ENCODE measurements at places on chromosomes 6 and 20. TPM values are rescaled to one million over a fixed set of nuclear protein-coding genes. Genes with fewer than 3 reads are reported as not detected.

DNA sequence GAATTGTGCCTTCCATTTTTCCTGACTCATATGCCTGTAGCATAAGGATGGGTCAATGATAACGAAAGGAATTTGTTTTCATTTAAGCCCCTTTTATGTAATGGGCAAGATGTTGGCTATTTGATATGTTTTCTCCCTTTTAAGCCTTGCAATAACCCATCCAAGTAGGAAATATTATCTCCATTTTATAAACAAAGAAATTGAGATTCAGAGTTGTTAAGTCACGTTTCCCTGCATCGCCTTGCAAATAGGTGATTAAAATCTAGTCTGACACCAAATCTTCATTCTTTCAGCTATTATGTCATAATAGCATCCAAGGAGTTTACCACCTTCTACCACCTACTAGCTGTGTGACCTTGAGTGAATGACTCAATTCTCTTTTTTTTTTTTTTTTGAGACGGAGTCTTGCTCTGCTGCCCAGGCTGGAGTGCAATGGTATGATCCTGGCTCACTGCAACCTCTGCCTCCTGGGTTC is 7.0 kb downstream of the HNF4A start:
- no peak for DNase-seq

- DNase-seq, result no peak
These were observed 27.6 kb downstream of the LBP start for GRCh38 chr20:38373898-38374297.

DNA sequence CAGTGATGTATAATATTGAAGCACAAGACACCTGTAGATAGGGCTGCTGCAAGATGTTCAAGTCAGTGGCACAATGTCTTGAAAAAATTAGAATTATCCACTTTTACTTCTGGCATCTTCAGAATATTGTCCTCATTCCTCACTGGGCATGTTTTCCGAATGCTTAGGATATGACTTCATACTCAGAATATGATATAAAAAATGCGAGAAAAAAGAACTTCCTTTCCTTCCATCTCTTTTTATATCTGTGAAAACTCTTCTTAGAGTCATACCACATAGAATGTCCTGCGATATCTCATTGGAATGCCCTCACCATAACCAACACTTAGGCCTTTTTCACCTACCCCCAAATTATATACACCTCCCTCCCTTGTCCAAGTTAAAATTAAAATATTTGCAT is 4.6 kb downstream of the MAS1L start:
- no peak for DNase-seq

DNA sequence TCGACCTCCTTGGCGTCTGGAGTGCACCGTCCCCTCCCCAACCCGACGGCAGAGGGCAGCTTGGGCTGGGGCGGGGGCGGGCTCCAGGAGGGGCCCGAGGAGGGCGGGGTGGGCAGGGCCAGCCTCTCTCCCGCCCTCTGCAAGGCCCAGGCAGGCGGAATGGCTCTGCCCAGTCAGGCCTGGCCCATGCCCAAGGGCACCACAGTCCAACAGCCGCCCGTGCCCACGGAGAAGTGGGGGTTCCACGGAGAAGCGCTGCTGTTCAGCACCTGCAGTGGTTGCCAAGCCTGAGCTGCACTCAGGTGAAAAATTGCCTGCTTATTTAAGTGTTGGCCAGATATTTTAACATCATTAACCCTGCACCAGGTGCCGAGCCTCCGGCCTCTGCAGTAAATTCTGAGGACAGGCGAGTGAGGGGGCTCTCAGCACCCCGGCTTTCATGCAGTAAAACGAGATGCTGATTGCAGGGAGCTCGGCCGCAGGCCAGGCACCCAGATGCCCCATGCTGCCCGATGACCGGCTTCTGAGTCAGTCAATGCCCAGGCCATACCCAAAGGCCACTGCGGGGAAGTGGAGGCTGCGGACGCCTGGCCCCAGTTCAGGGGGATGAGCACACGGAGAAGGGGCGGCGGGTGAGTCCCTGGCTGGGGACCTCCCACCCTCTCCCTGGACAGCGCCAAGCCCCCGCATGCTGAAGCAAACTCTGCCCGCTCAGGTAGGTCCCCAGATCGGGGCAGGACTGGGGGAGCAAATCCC is at the start of gene SRMS:
Gene SRMS (minus strand): TSS at position 25 of the 756 bp plus-strand sequence. CDS start 286 bp downstream, outside the sequence.
- no peak for DNase-seq

DNA sequence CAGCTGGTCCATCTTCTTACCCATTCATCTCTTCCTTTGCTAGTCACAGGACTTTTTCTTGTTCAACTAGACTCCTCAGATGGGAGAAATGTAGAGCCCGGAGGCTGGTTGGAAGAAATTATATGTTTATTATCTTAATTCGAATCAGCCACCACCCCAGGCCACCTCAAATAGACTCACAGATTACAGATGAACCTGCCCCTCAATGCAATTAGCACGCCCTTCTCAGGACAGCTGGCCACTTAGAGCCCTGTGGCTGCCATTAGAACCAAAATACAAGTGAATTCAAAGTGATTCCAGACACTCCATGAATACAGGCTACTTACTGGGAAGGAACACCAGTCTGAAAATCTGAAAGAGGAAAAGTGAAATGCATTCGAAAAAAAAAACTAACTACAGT is 176.4 kb downstream of the MAFB start:
- no peak for DNase-seq

- no peak for DNase-seq
These were observed 259.1 kb downstream of the ARID1B start for GRCh38 chr6:157036245-157036711.

- no peak for DNase-seq
These were observed 19.5 kb downstream of the RBM24 start for GRCh38 chr6:17300637-17301036.

Gene ADGRF4
- not detected for total RNA-seq

Gene AIF1
- total RNA-seq, result 35.6 TPM

Gene CTAGE9
- total RNA-seq, result not detected

Gene CASS4
- total RNA-seq, result 3.7 TPM

Gene NFKBIE
- total RNA-seq, result 34.3 TPM

Gene SALL4
- 0.11 TPM for total RNA-seq

Gene FGD2
- 1.3 TPM for total RNA-seq

Gene PLEKHG1
- 9.4 TPM for total RNA-seq

Gene LGSN
- total RNA-seq, result not detected

Gene SPEF1
- 0.24 TPM for total RNA-seq

Gene ANKRD66
- not detected for total RNA-seq

Measured in CD8-positive, alpha-beta memory T cell (primary cell).